ENCODE measurements at places on chromosomes 6 and 20. TPM values are rescaled to one million over a fixed set of nuclear protein-coding genes. Genes with fewer than 3 reads are reported as not detected.

- no peak for DNase-seq
Measured at GRCh38 chr6:26044140-26045064, 42.8 kb upstream of the HFE start.

DNA sequence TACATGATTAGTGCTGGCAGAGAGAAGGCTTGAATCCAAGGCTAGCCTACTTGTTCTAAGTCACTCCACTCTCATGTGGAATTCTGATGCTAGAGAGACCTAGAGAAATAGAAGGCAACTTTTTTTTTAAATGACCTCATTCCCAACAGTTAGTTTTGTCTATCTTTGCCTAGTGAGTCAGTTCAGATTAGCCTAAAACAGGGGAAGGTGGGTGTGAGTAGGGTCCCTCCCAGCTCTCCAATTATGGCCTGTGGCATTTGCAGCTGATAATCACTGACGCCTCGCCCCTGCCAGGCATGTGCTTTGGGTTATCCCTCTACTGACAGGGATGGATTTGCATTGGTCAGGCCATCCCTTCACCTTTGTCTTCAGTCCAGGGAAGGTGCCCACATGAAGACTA, 13.6 kb downstream of the TXLNB start:
- no peak for DNase-seq

DNA sequence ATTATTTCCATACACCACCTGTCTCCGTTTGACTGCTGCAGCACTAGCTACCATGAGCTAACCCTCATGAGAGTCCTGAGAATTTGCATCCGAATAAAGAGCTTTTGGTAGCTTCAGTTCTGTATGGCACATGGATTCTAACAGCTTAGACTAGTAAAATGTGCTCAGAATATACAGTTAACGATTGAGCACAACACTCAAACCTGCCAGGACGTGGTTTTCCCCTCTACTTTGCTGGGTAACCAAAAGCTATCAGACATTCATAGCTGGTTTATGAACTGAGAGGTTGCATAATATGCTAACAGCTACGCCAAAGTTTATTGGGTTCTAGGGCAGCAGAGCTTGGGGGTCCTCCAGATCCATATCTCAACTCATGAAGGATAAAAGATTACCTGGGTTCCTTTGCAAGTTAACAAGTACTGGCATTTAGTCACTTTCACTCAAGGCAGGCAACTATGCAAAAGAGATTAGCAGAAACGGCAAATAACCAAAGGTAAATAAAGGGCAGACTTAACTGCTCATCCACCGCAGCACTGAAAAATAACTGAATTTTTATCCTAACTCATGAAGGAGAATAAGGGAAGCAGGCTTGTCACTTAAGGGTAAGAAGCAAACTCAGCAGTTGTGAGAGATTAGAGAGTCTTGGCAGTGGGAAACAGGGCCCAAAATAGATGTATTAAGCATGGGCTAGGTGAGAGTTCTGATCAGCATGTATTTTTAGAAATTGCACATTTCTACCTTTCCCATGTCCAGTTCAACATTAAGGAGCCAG, 29.4 kb downstream of the NUDT3 start:
- no peak for DNase-seq

GRCh38 chr6:39319621-39320362, 2.7 kb downstream of the KCNK16 start:
- DNase-seq, result no peak

The MUCL3 gene
- total RNA-seq, result under 0.01 TPM

GRCh38 chr6:89269981-89270380, 45.1 kb downstream of the GABRR2 start:
- no peak for DNase-seq

GRCh38 chr20:7673841-7674240, 266.4 kb downstream of the HAO1 start:
- DNase-seq, result no peak

DNA sequence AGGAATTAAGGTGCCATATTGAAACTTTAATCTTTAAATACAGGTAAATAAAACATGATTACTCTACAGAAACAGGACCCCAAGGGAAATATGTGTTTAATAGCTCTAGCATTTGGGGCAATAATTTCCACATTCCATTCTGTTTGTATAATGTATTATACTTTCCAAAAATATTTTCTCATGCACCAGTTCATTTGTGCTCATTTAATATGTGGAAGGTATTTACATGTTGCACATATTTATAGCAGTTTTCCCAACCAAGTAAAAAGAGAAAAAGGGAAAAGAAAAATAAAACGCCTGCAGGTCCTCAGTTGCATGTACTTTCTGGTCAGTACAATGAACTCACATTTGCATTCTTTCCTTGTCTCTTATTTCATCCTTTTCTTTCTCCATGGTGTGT, 129.5 kb upstream of the SULF2 start:
- no peak for DNase-seq

DNA sequence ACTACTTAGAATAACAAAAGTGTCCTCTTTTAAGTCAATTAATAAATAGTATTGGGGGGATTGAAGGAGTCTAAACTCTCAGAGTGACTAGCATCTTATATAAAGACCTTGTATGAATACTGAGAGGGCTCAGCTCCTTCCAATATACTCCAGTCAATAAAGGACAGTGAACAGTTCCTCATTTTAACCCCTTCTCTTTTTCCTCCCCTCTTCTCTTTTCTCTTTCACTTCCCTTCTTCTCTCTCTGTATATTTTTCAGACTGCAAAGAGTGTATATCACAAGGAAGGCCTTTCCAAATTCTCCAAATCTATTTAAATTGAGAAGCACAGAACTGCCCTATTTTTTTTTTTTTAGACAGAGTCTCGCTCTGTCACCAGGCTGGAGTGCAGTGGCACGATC, 99.5 kb downstream of the CD164 start:
- no peak for DNase-seq

DNA sequence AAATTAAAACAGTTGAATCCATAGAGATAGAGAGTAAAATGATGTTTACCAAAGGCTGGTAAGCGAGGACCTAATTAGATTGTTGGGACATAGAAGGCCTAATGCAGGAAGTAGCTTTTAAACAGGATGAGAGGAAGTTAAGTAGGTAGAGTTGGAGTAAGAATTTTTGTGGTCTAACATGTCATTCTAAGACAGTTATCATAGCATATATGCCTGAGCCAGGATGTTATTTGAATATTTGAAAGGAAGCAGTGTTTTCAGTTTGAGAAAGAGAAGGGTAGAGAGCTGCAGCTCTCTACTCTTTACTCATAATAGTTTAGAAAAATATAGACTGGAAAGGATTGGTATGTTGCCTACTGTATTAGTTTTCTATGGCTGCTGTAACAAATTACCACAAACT, 121.6 kb downstream of the MEI4 start:
- DNase-seq, result no peak

DNA sequence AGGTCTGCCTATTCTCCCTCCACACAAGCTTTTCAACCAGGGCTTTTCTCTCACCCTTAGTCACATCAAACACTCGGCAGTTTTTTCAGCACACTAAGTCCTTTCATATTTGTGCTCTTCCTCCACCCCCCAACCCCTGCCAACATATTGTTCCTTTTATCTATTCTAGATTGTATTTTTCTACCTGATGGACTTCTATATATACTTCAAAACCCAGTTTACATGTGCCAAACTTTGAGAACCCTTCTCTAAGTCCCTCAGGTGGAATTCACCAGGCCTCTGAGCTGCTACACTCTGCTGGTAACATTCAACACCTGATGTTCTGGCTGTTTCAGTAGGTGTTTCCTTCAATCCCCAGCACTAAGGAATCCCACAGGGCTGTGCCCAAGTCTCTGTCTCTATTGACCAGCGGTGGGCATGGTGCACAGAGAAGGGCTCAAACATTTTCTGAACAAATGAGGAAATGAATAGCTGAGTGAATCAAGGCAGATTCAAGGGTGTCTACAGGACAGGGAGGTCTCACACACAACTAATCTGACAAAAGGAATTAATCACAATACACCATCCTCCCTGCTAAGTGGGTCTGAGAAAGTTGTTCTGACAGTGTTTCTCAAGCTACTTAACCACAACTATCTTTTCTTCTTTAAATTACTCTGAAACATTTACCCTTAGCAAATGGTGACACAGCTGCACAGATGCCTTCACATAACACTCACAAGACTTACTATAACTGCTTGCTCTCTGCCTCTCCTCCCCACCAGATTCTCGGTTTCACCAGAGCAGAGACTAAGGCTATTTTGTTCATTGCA, 166.5 kb downstream of the TSHZ2 start:
- DNase-seq, result no peak

The ZBTB12 gene
- total RNA-seq, result 15.3 TPM

The THBS2 gene
- total RNA-seq, result 224 TPM

- DNase-seq, result no peak
Measured at GRCh38 chr6:73476723-73477122, 15.2 kb downstream of the MTO1 start.

GRCh38 chr20:58450254-58450653, 61.2 kb downstream of the VAPB start:
- no peak for DNase-seq

Data from uterus (tissue), 4 donors.